ENCODE measurements at places on chromosomes 3 and 15. TPM values are rescaled to one million over a fixed set of nuclear protein-coding genes. Genes with fewer than 3 reads are reported as not detected.

The SEMA6D gene
- 0.44 TPM for total RNA-seq

The CMTM7 gene
- total RNA-seq: 24.6 TPM

The PLIN1 gene
- not detected for total RNA-seq

The MAP6D1 gene
- total RNA-seq: 1.7 TPM

The ITPKA gene
- 0.20 TPM for total RNA-seq

The GHSR gene
- total RNA-seq: not detected

The GRIP2 gene
- not detected for total RNA-seq

The GOLGA8O gene
- total RNA-seq: under 0.01 TPM

The ACAN gene
- total RNA-seq: not detected

The TIMP4 gene
- total RNA-seq: 0.40 TPM

The TICRR gene
- 0.40 TPM for total RNA-seq

The GPR149 gene
- total RNA-seq: not detected

The NUP210 gene
- total RNA-seq: 0.20 TPM

The CCR9 gene
- total RNA-seq: not detected

The PDZRN3 gene
- total RNA-seq: not detected

The CCDC80 gene
- 14.4 TPM for total RNA-seq

The TMEM207 gene
- total RNA-seq: not detected

The TGM5 gene
- total RNA-seq: not detected

The CNTN4 gene
- not detected for total RNA-seq

The TSEN2 gene
- 8.7 TPM for total RNA-seq

The GP9 gene
- total RNA-seq: not detected

The HTR3E gene
- not detected for total RNA-seq

The TIPARP gene
- total RNA-seq: 14.8 TPM

The SLC22A14 gene
- not detected for total RNA-seq

The TWF2 gene
- 74.6 TPM for total RNA-seq

The KBTBD13 gene
- not detected for total RNA-seq

The ZNF662 gene
- total RNA-seq: 1.8 TPM

The GPR27 gene
- total RNA-seq: not detected

The GABRG3 gene
- total RNA-seq: not detected

The STAB1 gene
- 136 TPM for total RNA-seq

The TMC3 gene
- total RNA-seq: not detected

The REC114 gene
- total RNA-seq: not detected

The LRRIQ4 gene
- not detected for total RNA-seq

The CDHR4 gene
- not detected for total RNA-seq

The ARL6IP5 gene
- total RNA-seq: 75.2 TPM

The DAPK2 gene
- total RNA-seq: 13.5 TPM

The XYLB gene
- total RNA-seq: 1.3 TPM

The LDHAL6B gene
- total RNA-seq: not detected

The SPSB4 gene
- total RNA-seq: under 0.01 TPM

The LRRN1 gene
- not detected for total RNA-seq

The SYNPR gene
- not detected for total RNA-seq

The FBXO40 gene
- under 0.01 TPM for total RNA-seq

The SPINK8 gene
- total RNA-seq: not detected

The EFCC1 gene
- total RNA-seq: 11.5 TPM

The PTPRG gene
- 5.8 TPM for total RNA-seq

The SHISA5 gene
- total RNA-seq: 65.6 TPM

The SEC61A1 gene
- 203 TPM for total RNA-seq

The NTRK3 gene
- not detected for total RNA-seq

The ARID3B gene
- total RNA-seq: 1.3 TPM

The UTS2B gene
- 0.20 TPM for total RNA-seq

The MSL2 gene
- 6.5 TPM for total RNA-seq

The SLC28A2 gene
- total RNA-seq: not detected
